ENCODE measurements at places on chromosomes 1 and 21. TPM values are rescaled to one million over a fixed set of nuclear protein-coding genes. Genes with fewer than 3 reads are reported as not detected.

Gene PRAMEF18
- total RNA-seq, result not detected

Gene ETV3L
- not detected for total RNA-seq

Gene GSTM1
- total RNA-seq, result not detected

Gene CELA3B
- total RNA-seq, result not detected

Gene LIN28A
- not detected for total RNA-seq

Gene KCNJ9
- not detected for total RNA-seq

Gene LORICRIN
- total RNA-seq, result not detected

Gene TUT4
- 13.7 TPM for total RNA-seq

Gene OR2L13
- total RNA-seq, result not detected

Gene CHI3L2
- total RNA-seq, result 4.9 TPM

Gene METTL25B
- total RNA-seq, result 11.6 TPM

Gene XKR8
- 3.2 TPM for total RNA-seq

Gene SH2D1B
- not detected for total RNA-seq

Gene E2F2
- 0.81 TPM for total RNA-seq

Gene CYP4B1
- not detected for total RNA-seq

Gene EPHX1
- total RNA-seq, result 125 TPM
